Renal pelvis (tissue), 12 donors: ENCODE measurements at places on chromosomes 1 and 21. TPM values are rescaled to one million over a fixed set of nuclear protein-coding genes. Genes with fewer than 3 reads are reported as not detected.

DNA sequence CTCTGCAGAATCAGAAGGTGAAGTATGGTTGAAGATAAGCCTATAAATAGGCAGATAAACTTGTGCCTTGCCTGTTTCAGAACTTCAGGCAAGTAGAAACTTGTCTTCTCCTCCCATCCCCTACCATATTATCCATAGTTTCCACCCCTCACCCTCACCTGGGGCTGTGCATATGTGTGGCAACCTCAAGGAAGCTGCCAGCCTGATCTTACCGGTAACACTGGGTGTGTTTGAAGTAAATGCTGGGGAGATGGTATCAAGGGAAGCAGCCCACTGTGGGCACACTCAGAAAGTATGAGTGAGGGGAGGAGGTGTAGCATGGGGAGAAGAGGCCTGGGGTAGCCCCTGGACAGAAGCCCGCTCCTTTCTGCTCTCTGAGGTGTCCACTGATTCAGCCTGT is 14.5 kb downstream of the VANGL2 start:
- no peak for DNase-seq

FCRL6 gene
- 0.33 TPM for polyA plus RNA-seq

DNA sequence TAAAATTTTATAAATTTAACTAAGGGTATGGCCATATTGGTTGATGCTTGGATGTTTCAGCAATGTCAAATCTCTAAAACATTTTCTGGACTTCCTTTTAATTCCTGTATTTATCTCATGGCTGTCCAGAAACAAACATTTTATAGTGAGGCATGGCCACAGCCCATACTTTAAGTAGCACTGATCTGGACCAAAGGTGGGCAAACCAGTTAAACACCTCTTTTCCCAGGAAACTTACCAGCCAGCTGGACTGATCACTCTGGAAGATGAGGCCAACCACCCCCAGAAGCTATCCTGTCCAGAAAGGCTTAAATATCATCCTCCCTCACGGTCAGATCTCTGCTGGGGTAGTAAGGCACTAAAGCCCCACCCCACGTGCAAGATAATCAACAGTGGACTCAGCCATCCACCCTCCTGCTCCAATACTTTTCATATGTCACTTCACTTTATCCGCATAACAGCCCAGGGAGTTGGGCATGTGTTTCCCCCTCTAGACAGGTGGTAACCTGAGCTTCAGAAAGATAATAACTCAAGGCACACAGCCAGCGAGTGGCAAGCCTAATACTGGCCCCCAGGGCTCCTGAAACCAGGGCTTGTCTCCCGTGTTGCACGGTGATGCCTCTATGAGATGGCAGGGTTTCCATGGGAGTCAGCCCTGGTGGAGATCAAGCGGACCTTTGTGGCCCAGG is 120.5 kb upstream of the NGF start:
- no peak for DNase-seq

- no peak for DNase-seq
Measured at GRCh38 chr1:111737216-111738132, 1.7 kb downstream of the INKA2 start.

- no peak for DNase-seq
Measured at GRCh38 chr1:165047994-165048393, 308.5 kb downstream of the LMX1A start.

DNA sequence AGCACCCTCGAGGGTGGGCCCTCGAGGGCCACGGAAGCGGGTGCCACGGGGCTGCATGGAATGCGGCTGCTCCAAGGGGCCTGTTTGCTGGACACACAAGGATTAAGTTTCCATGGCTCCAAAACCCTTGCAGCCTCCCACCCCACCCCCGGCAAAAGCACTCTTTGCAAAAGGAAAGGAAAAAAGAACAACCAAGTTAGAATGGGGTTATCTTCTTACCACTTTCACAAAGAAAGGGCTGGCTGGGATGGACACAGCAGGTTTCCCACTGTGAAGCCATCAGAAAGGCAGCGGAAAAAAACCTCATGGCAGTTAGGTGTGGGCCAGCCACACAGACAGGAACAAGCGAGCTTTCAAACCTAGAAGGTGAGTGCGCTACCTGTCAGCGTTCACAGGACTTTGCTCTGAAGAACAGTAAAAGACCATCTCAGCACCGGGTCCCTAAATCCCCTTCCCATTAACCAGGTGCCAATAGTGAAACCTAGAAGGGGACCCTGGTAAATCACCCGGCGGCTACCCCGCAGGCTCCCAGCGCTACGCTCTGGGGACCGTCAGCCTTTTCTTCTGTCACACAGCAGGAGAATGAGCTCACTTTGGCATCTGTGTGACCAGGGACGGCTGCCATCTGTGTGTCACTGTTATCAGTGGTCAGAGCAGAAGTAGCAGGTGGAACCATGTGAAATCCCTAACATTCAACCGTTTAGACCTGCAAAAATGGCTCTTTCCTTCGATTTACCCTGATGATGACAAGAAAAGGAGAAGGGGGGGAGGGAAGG is 93.0 kb downstream of the SIM2 start:
- no peak for DNase-seq

DNA sequence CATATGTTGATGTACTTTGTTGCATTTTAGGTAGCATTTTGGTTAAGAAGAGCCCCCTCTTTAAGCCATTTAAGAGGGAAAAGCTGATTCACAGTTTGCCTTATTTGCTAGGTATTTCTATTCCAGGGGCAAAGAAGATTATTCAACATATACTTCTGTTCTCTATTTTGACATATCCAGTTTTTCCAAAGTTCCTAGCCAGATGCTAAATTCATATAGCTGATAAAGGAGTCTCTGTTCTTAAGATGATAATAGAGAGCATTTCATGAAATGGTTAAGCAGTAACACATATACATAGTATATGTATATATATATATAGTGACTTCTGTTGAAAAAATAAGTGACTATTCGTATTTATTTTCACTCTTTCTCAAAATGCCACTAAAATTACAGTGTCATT is 15.5 kb upstream of the CD55 start:
- DNase-seq: no peak

OR10T2 gene
- not detected for polyA plus RNA-seq

DNA sequence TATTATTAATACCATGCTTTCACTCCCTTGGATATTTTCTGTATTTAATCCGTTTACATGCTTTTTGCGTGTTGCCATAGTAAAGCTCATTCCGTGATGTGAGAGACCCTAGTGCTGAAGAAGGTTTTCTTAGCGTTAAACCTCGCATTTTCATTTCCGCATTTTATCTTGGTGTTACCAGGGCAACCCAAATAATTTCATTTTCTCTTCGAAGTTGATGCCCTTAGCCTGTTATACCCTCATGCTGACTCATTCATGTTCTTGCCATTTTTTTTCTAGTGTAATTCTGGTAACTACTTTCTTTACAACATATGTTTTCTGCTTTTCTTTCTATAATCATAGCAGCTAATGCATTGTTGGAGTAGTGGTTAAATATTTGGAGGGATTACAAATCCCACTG is 37.2 kb downstream of the LRRC8C start:
- DNase-seq: no peak

DNA sequence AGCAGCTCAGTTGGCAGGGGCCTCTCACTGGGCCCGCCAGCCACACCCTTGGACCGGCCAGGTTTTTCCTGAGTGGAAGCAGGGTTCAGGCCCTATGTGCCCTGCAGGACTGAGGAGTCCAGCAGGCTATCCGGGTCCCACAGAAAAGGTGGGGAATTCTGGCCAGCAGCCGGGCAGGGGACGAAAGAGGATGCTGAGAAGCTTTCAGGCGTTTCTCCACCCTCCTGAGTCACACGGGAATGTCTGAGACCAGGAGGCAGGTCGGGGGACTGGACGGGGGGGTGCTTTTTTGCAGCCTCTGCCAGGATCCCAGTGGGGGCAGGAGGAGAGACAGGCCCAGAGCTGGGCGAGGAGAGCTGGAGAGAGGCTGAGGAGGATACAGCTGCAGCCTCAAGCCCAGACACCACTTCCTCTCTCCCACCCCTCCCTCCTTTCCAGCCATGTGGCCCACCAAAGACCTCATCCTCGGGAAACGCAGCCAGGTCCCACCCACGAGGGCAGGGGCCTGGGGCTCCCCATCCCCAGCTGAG is 105.4 kb downstream of the SPSB1 start:
- DNase-seq: no peak

FCAMR gene
- polyA plus RNA-seq: 9.5 TPM

GRCh38 chr1:178341261-178341956 is 155.4 kb downstream of the CLEC20A start:
- peak; percentile 50 for DNase-seq

CAMK1G gene
- polyA plus RNA-seq: 4.7 TPM

LDLRAD1 gene
- polyA plus RNA-seq: not detected

CNKSR1 gene
- polyA plus RNA-seq: 25.4 TPM

NR5A2 gene
- 2.1 TPM for polyA plus RNA-seq

DNA sequence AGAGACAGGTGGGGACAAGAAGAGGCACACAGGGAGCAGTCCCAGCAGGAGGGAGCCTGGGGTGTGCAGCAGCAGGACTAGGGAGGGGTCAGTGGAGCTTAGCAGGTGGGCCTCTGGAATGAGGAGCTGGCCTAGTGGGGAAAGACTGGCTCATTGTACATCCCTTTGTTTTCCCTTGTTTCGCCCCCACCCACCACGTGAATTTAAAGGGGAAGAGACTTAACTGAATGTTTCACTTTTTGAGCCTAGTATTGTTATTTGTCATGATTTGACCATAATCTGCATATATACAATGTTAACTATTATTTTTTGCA is 181.7 kb downstream of the DHRS3 start:
- no peak for DNase-seq

DNA sequence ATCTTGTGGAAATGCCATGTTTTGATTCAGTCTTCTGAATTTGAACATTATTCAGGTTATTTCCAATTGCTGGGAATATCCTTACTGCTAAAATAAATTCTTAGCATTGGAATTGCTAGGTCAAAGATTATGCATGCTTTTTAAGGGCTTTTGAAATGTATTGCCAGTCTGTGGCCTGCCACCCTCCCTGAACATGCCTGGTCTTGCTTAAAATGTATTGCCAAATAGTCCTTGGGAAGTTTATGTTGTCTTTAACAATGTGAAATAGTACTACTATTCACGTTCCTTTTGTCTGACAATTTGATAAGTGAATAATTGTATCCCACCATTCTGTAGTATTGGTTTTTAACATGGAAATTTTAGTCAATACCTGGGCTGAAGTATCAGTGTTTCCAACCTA is 13.6 kb downstream of the TARDBP start:
- no peak for DNase-seq

DNA sequence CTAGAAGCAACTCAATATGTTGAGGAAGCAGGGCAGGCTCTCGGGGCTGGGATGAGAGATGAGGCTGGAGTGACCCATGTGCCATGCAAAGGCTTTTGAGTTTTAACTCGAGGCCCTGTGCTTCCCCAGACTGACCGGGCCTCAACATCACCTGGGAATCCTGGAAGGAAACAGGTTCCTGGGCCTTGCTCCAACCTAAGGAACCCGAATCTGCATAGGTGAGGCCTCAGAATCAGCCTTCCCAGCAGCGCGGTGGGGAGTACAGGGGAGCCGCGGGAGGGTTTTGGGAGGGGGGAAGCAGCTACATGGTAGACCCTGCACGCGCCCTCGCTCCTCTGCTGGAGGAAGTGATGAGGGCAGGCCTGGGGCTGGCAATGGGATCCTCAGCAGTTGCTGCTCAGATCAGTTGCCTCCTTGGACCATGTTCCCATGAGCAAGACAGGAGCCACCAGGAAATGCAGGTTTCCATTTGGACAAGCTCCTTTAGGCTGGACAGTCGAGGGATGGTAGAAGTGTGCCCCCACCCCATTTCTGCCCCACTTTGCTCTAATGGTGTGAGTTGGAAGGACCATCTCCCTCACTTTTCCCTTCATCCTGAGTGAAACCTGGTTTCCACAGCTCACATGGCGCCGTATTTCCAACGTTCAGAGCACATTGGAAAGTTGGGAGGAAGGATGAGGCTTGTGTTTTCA is 4.5 kb upstream of the KIAA1614 start:
- no peak for DNase-seq

GRCh38 chr1:243596431-243597062 is 253.5 kb downstream of the AKT3 start:
- no peak for DNase-seq

OR2M3 gene
- polyA plus RNA-seq: 0.03 TPM

GRCh38 chr1:230163205-230163604 is 96.2 kb downstream of the GALNT2 start:
- DNase-seq: no peak

- DNase-seq: no peak
Measured at GRCh38 chr1:65704318-65704717, 88.4 kb upstream of the PDE4B start.

DNA sequence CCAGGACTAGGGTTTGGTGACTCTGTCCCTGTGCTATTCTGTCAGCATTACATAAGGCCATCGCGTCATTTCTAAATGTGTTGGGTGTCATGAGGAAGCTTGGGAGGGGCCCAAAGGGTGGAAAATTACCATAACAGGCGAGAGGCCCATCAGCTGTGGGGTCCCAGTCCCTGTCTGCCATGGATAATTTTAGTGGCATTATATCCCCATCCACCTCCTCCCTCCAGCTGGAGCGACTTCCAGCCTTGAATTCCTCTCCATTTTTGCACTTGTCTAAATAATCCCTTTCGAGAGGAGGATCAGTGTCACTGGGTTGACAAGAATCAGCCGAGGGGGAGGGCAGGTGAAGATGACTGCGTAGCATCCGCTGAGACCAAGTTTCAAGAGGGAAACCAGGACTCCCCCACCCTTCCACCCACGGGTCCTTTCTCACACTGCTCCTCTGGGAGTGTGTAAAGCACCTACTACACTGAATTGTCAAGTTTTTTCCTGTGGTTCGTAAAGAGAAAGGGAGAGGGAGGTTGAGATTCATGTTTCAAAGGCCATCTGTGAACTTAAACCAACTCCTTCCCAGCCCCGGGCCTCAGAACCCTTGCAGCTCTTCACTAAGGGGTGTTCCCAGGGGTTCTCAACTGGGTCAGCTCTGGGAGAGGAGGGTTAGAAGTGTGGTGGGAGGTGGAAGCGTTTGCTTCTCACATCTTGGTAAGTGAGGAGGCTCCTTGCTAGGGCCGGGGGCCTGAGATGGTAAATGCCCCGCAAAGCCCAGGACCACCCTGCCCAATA is 29.2 kb downstream of the VASH2 start:
- DNase-seq: no peak

CLCNKA gene
- polyA plus RNA-seq: 18.1 TPM

DNA sequence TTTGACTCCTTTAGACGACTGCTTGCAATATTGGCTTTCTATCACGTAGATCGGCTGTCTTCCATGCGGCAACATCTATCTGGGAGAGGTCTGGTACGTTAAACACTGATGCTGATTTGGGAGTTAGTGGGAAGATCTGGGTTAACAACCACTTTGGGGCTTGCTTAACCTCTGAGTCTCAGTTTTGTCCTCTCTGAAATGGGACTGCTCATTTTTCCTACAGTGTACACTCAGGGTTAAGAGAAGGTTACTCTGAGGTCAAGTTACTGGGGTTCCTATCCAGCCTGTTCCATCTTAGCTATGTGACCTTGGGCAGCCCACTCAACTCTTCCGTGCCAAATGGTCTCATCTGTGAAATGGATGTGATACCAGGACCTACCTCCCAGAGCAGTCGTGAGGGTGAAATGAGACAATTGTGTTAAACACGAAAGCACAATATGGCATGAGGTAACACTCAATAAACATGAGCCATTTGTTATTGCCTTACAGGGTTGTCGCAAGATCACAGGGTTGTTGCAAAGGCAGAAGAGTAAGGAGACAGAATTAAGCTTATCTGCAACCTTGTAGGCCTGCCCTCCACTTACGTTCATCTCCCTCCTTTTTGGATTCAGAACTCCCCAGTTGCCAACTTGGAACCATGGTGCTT is 5.6 kb downstream of the ABCA4 start:
- DNase-seq: no peak

LINGO4 gene
- polyA plus RNA-seq: not detected
